Activated naive CD8-positive, alpha-beta T cell treated with anti-CD3 and anti-CD28 coated beads, Interleukin-2, amount 10 ng/mL, durations not matched to agents 7 days and 5 days (primary cell): ENCODE measurements at places on chromosomes 6 and 20. TPM values are rescaled to one million over a fixed set of nuclear protein-coding genes. Genes with fewer than 3 reads are reported as not detected.

DNA sequence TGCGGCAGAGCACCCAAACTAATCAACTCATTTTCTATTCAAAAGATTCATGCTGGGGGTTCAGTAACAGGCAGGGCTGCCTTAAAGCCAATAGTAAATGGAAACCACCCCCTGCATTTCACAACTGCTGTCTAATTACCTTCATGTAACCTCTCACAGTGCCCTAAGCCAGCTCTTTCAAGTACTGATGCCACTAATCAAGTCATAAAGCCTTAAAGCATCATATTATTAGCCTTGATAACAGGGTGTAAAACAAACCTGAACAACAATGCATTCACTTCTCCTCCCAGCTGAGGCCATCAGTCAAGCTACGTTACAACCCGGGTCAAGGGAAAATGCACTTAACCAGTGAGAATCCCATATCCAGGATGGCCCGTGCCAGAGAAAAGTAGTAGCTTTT, 33.0 kb downstream of the TRERF1 start:
- no peak for DNase-seq

DNA sequence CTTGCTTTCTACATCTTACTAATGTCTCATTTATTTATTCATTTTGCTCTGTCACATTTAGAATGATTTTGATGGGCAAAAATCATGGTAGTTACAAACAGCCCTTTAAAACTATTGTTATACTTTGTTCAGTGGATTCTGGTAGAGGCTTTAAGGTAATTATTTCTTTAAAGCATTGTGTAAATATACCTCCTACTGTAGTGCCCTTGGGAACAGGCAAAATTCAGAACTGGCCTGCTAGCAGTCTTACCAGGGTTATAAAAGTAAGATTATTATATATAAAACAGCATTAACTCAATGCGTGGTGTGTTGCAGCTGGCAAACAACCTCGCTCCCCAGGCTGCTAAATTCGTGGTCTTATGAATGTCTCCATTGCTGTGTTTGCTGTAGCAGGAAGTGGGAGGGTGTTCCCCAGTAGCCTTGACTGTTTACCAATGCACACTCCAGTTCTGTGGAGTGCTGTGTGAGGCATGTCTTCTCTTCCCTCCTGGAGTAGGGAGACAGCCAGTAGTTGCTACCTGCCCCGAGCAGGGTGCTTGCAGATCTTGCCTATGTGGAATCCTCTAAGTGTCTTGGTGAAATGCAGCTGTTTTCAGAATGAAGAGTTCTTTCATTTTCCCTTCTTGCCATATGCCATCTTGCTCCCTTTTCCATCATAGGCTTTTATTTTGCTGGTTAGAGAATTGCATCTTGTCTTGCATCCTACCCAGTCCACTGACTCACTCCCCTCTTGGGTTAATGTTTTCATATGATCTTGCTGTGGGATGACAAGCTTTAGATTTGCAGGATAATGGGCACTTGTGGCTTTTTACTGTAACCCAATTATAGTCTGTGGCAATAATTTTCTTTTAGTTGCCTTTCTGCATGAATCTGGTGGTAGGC, 45.3 kb downstream of the IGF2R start:
- peak; percentile 39 for DNase-seq

The LHFPL5 gene
- total RNA-seq, result not detected

The NKAPL gene
- not detected for total RNA-seq

The SIM1 gene
- not detected for total RNA-seq

GRCh38 chr6:129672881-129673631, 36.9 kb downstream of the ARHGAP18 start:
- DNase-seq, result no peak

GRCh38 chr6:157249826-157250225, 73.5 kb downstream of the TMEM242 start:
- no peak for DNase-seq

- no peak for DNase-seq
These were observed 24.6 kb downstream of the FOXO3 start for GRCh38 chr6:108585359-108585758.

The RALGAPB gene
- 36.2 TPM for total RNA-seq

GRCh38 chr6:54578261-54578660, 268.3 kb upstream of the FAM83B start:
- no peak for DNase-seq

The RIPPLY2 gene
- not detected for total RNA-seq

The SLX4IP gene
- 7.6 TPM for total RNA-seq

The CCM2L gene
- total RNA-seq, result not detected

- DNase-seq, result no peak
These were observed 66.0 kb upstream of the STX16 start for GRCh38 chr20:58584881-58585752.

DNA sequence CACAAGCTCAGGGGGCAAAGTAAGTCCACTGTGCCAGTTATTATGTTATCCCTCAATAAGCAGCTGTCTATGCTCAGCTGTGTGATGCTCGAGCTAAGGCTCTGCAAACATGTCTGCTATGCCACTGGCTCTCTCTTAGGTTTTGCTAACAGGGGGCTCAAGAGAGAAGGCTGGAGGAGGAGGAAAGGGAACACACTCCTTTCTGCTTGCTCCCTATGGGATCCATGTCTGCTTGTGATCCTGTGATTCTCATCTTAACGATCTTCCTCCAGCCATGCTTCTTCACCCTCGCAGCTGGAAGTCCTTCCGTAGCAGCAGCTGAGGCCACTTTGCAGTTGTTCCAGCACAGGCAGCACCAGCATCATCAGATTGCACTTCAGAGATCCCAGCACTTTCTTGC, 37.0 kb upstream of the IGF2R start:
- DNase-seq, result no peak

GRCh38 chr6:4675121-4675520, 101.1 kb upstream of the CDYL start:
- no peak for DNase-seq

DNA sequence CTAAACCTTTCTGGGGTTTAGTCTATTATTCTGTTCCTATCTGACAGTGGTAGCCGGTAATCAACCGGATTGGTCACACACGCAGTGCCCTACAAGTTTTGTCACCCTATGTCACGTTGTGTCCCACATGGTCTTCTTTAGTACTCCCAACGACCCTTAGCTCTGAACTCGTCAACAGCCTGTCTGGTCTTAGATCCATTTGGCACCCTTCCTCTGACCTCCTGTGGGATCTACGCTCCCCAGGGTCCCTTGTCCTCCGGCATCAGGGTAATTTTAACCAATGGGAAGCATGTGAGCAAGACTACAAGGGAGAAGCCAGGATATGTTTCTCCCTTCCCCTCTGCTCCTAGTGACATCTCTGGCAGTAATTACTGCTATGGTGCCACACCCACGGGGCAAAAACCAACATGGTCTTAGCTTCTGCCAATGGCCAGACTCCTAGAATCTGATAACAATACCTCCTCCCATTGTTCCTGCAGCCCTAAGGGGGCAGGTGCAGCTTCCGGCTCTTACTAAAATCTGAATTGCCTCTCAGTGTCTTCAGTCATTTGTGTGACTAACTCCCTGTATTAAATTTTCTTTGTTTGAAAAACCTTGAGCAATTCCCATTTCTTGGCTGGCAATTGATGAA, 56.6 kb downstream of the MAFB start:
- no peak for DNase-seq

The C20orf144 gene
- 0.39 TPM for total RNA-seq

The RIMS4 gene
- not detected for total RNA-seq

DNA sequence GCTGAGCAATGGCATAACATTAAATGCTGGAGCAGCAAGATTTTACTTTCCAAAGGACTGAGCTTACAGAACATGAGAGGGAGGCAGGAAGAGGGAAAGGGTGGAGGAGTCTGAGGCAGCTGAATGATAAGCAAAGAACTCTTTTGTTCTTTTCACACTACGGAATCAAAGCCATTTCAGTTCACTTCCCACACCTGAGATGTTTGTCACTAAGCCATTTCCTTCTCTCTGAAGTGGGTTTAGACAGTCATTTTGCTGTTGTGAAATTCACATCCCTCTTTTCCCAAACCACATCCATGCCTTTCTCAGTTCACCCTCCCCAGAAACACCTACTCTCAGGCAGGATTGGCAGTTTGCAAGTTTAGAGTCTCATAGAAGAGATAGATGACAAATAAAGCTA, 267.9 kb downstream of the ADGRG6 start:
- DNase-seq, result no peak

The SNX3 gene
- 85.0 TPM for total RNA-seq

- peak; percentile 54 for DNase-seq
These were observed at the start of gene NRSN2 for GRCh38 chr20:346640-347316. NRSN2 (plus strand) TSS chr20:347111; CDS start chr20:349644, 2,533 bp downstream.

DNA sequence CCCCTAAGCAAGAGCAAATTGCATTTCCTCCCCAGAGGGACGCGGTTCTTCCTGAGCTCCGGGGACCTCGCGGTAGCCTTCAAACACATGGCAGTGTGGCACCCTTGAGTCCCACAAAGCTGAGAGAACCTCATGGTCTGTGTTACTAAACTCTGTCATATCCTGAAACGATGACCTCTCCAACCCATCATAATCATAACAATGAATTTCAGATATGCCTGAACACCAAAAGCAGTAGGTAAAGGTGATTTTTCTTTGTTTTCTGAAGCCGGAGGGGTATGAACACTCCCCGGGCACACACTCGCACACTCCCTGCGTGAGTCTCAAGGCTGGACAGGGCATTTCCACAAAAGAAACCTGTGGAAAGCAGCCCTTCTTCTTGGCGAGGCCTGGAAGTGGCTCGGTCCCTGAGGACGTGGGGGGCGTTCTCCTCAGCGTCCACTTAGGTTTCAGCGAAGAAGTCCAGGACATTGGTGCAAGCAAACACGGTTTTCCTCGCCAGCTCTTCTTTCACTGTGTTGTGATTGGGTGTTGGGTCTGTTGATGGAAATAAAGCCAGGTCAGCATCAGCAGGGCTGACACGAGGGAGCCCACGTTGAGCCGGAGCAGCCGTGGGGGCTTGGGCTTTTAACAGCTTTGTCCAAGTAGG, 183.4 kb downstream of the ERMARD start:
- no peak for DNase-seq

The ADGRF5 gene
- total RNA-seq, result not detected

The TPX2 gene
- 111 TPM for total RNA-seq

DNA sequence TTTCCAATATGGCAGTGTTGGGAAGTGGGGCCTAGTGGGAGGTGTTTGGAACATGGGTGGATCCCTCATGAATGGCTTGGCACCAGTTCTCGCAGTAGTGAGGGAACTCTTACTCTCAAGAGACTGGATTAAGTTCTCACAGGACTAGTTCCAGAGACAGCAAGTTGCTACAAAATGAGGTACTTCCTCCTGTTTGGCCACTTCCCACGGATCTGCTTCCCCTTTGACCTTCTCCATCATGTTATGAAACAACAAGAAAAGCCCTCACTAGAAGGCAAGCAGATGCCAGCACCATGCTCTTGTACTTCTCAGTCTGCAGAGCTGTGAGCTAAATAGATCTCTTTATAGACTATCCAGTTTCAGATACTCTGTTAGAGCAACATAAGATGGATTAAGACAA, 3.1 kb downstream of the RSPH3 start:
- DNase-seq, result no peak

The C20orf96 gene
- 11.7 TPM for total RNA-seq

DNA sequence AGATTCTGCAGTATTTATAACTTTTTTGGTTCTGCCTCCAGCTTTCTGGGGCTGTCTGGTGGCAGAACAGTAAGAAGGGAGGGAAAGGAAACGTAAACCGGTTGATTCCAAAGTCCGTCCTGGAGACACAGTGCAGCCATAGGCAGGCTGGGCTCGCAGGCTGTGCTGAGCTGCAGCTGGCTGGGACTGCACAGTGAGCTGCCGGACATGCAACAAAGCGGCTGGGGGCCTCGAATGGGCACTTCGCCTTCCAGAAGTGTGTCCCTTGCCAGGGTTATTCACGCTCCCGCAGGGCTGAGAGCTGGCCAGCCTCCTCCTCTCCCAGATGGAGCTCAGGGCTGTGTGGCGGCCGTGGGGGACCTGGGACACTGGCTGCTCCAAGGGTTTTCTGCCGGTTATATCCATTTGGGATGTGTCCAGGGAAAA, 78.1 kb upstream of the CD93 start:
- no peak for DNase-seq

DNA sequence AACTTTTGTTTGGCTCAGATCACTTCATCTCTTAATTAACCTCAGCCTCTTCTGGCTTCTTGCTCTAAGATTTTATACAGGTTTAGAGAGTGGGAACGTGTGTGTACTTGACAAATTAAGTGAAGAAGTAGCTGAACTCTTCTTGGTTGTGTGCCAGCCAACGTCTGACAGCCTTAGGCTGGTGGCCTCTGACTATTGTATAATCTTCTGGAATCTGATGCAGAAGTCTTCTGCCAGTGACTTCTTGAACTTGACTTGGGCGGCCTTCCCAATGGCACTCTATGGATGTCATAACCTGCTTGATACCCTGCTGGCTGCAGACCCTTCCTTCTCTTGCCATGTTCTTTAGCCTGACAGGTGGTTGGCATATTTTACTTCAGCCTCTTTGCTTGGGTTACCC, 660.5 kb downstream of the DOK5 start:
- no peak for DNase-seq

GRCh38 chr6:5205877-5206850, 54.6 kb downstream of the LYRM4 start:
- DNase-seq, result no peak

The ANGPT4 gene
- not detected for total RNA-seq

The ARFGEF3 gene
- total RNA-seq, result 0.28 TPM

The ULBP2 gene
- 0.53 TPM for total RNA-seq

DNA sequence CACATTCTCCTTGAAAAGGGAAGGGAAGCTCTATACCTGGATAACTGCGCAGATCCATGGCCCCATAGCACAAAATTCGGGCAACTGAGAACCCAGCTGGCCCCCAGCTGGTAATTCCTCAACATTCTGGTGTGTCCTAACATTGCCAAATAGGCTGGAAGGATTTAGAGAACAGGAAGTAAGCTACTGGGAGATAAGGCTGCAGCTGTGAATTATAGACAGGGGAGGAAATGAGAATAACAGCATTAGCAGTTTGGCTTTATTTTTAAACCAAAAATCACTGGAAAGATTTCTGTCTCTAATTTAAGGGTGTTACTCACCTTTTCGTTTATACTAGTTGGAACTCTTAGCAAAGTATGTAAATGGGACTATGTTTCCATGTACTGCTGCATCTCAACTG, 97.2 kb downstream of the TULP4 start:
- DNase-seq, result no peak

DNA sequence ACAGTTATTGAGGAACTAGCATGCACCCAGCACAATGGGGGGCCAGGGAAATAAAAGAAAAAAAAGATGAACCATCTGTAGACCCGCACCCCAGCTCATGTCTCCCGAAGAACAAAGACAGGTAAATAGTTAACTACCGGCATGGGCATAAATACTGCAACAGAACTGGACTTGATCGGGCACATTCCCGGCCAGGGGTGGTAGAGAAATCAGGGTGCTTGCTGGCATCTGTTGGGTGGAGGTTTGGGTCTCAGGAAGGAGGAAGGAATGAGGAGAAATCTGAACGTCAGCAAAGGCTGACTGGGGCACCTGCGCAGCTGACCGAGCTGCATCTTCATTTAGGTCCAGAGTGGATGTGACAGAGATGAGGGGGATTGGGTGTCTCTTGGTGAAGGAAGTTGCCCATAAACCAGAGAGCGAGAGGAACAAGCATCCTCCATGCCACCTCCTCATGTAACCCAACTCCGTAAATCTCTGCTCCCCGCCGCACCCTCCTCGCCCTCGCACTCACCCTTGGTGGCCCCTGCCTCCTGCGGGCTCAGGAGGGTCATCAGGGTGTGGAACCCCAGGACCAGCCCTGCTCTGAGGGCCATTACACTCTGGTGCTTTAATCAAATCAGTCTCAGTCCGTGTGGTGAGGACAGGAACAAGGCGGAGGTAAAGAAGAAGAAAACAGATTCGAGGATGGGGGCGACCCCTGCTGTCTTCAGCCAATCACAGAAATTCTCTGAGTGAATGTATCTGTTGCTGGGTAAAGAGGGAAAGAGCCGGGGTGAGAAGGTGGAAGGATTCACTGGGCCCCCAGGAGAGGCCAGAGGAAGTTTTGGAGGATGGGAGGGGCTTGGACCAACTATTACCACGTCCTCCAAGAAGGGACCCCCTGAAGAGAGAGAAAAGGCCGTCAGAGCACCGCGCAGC, at the start of gene HLA-DOA:
TSS of gene HLA-DOA (minus strand) at position 648 of the 918 bp plus-strand sequence.
- DNase-seq, result peak; percentile 53

The CENPW gene
- 43.3 TPM for total RNA-seq
